Hepatocyte (in vitro differentiated cells): ENCODE measurements at places on chromosomes 6 and 20. TPM values are rescaled to one million over a fixed set of nuclear protein-coding genes. Genes with fewer than 3 reads are reported as not detected.

The PNPLA1 gene
- polyA plus RNA-seq = 0.48 and 0.64 TPM in 2 replicates

The OR2J3 gene
- not detected in 2 replicates for polyA plus RNA-seq

DNA sequence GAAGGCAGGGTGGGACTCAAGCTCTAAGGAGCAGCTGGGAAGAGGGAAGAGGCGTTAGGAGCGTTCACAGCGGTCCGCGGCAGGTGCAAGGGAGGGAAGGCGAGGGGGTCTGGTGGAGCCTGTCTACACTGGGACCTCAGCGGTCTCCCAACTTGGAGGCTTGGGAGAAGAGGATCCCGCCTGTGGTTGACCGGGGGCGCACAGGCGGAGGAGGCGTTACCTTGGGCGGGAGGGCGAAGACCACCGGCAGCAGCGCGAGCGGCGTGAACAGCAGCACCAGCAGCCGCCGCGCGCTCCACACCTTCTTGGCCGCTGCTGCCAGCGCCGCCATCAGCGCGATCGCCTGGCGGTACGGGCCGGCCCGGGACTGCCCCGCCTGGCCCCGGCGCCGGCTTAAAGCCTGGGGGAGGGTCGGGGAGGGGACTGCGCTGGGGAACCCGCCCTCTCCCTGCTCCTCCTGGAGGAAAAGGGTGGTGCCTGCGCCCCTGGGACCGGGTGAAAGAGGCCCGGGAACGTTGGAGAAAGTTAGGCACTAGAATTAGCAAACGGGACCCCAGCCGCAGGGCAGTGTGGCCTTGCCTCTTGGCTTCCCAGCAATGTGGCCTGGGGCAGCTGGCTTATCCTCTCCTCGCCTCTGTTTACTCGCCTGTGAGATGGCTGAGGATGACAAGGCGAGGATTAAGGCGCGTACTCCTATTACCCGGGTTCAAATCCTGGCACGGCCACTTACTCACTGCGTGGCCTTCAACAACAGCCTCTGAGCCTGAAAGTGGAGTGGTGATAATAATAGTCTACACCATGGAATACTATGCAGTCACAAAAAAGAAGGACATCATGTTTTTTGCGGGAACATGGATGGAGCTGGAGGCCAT lies at the start of gene SLC13A3:
TSS of gene SLC13A3 (minus strand) at position 369 of the 872 bp plus-strand sequence. CDS start at position 331, 38 bp downstream.
- peak; percentile 58 for DNase-seq

- DNase-seq = no peak
Observed at GRCh38 chr20:58637466-58638213, 13.4 kb upstream of the STX16 start.

DNA sequence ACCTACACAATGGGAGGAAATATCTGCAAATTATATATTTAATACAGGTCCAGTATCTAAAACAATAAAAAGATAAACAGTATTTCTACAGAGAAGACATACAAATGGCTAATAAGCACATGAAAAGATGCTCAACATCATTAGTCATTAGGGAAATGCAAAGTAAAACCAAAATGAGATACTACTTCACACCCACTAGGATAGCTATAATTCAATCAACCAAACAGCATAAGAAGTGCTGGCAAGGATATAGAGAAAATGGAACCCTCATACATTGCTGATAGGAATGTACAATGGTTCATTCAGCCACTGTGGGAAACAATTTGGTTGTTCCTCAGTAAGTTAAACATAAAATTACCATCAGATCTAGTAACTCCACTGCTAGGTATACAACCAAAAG lies 48.7 kb downstream of the NUDT3 start:
- DNase-seq = no peak
